Activated CD4-positive, alpha-beta T cell treated with anti-CD3 and anti-CD28 coated beads, Interleukin-2, Interleukin-6, amounts not matched to agents 100 ng/mL and 50 ng/mL, durations not matched to agents 16 hours and 8 hours (primary cell): ENCODE measurements at places on chromosomes 1 and 21.

- DNase-seq, result no peak
Observed at GRCh38 chr21:45260191-45260825, 27.4 kb downstream of the POFUT2 start.

GRCh38 chr1:93905734-93906133 is 3.5 kb downstream of the GCLM start:
- DNase-seq, result peak; percentile 4

GRCh38 chr1:112464501-112464900 is 44.3 kb upstream of the WNT2B start:
- DNase-seq, result no peak

GRCh38 chr1:165073185-165074007 is 283.1 kb downstream of the LMX1A start:
- peak; percentile 50 for DNase-seq

- no peak for DNase-seq
Observed at GRCh38 chr1:74683656-74684055, 10.1 kb upstream of the ERICH3 start.

GRCh38 chr1:31576743-31577455 is 584 bp downstream of the TINAGL1 start:
- no peak for DNase-seq

GRCh38 chr1:150612014-150612345 is 17.4 kb downstream of the ENSA start:
- no peak for DNase-seq

DNA sequence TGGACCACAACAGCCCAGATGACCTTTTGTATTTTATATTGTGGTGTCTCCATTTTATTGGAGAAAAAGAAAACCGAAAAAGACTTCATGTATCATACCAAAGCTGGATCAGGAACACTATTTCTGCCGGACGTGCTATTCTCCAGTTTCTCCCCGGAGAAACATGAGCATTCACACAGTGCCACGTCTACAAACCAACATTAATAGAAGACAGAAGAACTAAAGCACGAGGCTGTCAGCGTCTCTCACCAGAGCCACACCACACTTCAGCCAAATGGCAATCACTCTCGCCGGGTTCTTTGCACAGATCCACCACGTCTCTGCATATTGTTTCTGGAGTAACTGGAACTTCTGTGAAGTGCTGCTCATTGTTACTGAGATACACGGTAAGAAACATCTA is 24.8 kb downstream of the TP53BP2 start:
- no peak for DNase-seq

- DNase-seq, result no peak
Observed at GRCh38 chr1:225934711-225935110, 6.3 kb downstream of the LEFTY2 start.

GRCh38 chr1:111603979-111604378 is 15.6 kb upstream of the RAP1A start:
- DNase-seq, result peak; percentile 92

DNA sequence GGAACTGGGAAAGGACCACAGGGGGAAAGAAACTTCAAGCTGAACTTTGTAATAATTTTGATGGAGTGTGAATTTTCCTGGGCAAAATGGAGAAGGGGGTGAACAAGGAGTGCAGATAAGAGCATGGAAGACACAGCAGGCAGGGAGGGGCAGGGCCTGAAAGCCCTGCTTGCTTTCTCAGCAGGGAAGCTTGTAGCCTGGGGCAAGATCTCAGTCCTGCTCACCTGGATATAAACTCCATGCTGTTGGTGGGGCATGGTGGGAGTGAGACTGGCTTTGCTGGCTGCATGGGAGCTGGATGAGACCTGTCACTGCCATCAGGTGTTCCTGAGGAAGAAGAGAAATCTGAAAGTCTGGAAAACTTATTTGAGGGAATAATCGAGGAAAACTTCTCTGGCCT is 58.7 kb upstream of the RC3H1 start:
- DNase-seq, result no peak

- peak; percentile 48 for DNase-seq
Observed at GRCh38 chr1:88890791-88891317, 513 bp downstream of the GTF2B start.

GRCh38 chr1:44788120-44788860 is at the start of gene BEST4:
TSS of gene BEST4 (minus strand) at chr1:44788170. CDS start at chr1:44787705, 465 bp downstream.
- DNase-seq, result no peak

- DNase-seq, result peak; percentile 88
Observed at GRCh38 chr1:65001231-65001792, 35.0 kb upstream of the JAK1 start.

DNA sequence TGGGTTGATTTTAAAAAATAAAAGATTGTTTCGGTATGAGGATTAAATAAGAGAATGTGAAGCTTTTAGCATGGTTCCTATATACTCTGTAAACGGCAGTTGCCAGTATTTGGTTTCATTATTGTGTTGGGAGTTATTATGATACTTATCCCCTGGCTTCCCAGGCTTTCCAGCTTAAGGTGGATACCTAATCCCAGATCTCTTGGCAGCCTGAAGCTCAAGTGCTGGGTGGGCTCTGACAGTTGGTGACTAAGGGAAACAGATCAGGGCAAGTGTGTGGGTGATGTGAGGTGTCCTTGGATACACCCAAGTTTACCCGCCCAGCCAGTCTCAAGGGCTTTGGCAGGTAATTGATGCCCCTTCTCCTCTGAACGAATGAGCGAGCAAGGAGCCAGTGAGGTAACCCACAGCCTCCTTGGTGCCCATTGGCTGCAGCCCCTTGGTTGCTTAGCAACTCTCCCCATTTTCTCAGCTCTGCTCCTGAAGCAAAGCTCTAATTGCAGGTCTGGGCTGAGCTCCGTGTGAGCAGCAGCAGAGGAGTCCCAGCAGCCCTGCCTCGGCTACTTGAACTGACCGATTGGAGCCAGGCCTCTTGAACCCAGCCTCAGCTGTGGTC is 6.1 kb downstream of the IPO13 start:
- DNase-seq, result no peak

GRCh38 chr21:44349847-44350772 is 3.3 kb upstream of the TRPM2 start:
- no peak for DNase-seq

DNA sequence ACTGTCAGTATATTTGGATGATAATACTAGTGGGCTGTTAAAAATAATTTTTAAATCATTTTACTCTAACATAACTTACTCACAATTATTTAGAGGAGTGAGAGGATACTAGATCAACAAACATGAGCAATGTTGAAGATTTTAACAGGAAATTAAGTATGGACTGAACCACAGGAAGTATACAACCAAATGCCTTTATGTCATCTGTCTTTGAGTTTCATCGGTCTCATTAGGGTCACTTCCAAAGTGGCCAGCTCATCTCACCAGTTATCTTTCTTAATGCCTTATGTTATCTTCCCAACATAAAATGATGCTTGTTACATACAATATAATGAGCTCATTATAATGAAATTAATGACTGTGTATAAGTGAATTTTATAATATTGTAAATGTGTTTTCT is 1.5 kb upstream of the RGS1 start:
- no peak for DNase-seq

- no peak for DNase-seq
Observed at GRCh38 chr1:6515771-6516170, 24.3 kb upstream of the PLEKHG5 start.

DNA sequence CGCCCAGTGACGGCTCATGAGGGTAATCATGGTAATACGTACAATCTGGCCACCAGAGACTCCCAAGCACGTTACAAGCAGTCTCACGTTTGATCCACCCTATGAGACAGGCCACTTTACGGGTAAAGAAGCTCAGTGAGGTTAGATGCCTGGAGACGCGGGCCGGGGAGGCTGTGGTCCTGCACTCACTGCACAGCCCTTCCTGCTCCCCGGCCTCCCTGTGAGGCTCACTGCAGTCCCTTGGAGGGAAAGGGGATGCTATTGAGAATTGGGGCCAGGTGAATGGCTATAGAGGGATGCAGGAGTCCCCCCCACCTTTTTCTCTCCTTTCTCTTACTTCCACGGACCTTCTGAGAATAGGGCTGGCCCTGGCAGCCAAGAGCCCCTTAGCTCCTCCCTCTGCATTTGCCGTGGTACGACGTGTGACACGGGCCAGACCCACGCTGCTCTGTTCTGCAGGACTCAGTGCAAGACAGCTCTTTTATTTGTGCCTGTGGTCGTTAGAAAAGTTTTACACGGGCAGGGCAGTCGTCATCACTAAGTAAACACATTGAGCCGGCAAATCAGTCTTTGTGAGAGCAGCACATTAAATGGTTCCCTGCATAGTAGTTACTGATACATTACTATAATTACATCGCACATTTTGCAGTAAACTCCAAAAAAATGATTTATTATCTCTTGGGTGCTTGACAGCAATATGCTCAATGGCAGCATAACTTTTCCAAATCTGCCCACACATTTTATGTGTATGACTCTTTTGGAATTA is 18.8 kb downstream of the KIF26B start:
- DNase-seq, result no peak

GRCh38 chr1:60573726-60574409 is 500.3 kb upstream of the C1orf87 start:
- DNase-seq, result no peak

DNA sequence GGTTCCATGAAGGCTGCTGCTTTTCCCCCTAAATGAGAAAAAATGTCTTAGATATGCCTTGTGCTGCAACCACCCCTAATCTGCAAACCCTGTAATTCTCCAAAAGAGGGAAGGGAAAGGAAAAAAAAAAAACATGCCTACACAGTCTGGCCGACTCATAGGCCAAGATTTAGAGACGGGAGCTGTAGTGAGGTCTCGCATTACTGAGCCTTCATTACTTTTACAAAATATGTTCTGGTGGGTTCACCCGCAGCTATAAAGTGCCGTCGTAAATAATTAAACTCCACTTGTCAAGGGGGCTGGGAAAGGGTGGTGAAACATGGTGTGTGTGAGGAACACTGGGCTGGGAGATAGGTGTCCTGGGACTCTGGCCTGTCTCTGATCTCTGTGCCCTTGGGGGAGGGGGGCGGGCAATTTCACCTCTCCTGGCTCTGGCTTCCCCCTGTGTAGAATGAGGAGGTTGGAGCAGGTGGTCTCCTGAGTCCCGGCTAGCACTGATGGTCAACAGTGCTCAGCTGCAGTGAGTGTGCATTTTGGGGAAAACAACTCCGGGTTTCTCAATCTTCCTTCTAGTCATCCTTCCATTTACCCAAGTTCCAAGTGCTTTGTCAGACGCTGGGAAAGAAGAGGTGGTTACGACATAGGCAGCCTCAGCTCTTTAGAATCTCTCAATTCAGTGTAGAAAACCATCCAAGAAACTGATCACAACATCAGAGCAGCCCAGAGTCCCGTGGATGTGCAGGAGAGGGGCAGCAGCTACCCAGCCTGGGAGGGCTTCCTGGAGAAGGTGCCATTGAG is 82.3 kb downstream of the ACTL8 start:
- DNase-seq, result no peak

DNA sequence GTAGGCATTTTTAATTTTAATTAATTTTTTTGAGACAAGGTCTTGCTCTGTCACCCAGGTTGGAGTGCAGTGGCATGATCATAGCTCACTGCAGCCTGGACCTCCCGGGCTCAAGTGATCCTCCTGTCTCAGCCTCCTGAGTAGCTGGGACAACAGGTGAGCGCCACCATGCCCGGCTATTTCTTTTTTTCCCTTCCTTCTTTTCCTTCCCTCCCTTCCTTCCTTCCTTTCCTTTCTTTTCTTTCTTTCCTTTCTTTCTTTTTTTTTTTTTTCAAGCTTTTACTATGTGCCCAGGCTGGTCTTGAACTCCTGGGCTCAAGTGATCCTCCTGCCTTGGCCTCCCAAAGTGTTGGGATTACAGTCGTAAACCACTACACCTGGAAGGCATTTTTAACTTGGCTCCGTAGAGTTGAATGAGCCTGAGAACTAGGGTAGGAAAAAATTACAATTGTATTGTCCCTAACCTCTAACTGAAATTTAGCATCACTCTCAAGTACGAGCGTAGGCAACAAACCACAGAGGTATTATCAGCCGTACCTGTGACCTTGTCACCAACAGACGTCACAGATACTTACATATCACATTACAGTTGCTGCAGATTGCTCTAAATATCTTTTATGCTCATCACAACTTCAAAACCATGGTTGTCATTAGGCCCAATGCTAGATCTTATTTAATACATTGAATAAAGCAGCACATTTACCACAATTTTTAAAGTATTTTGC is 8.0 kb downstream of the RUNX3 start:
- no peak for DNase-seq

- no peak for DNase-seq
Observed at GRCh38 chr21:45747233-45747766, 103.8 kb downstream of the PCBP3 start.

DNA sequence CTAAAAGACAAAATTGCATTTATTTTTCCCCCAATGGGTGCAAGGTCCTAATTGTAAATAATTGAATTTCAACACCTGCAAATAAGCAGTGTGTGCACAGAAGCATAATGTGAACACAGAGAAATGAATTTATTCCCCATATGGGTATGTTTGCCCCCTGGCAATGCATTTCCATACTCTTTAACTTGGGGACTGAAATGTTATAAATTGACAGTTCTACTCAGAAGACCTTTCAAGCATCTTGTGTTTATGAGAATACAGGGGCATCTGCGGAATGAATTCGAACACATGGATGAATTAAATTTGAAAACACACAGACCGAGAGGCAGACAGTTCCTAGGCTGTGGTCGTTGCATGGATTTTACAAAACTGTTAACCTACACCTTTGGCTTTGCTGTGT is 3.5 kb downstream of the PBX1 start:
- no peak for DNase-seq

DNA sequence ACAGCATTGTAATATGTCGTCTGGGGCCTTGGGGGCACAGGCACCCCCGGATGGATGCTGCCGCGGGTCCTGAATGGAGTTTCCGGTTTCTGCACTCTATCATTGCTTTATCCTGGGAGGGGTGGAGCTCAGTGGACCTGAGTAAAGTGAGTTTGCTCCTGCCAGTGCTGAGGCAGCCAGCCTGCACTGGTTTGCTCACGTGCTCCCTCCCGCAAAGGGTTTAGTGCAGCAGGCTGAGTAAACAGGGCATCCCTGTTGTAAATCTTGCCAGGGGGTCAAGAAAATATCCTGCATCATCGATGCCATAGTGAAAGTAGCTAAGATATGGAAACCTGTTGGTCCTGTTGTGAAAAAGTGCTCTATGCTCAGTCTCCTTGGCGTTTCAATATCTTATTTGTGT is 85.6 kb upstream of the BRINP3 start:
- no peak for DNase-seq

DNA sequence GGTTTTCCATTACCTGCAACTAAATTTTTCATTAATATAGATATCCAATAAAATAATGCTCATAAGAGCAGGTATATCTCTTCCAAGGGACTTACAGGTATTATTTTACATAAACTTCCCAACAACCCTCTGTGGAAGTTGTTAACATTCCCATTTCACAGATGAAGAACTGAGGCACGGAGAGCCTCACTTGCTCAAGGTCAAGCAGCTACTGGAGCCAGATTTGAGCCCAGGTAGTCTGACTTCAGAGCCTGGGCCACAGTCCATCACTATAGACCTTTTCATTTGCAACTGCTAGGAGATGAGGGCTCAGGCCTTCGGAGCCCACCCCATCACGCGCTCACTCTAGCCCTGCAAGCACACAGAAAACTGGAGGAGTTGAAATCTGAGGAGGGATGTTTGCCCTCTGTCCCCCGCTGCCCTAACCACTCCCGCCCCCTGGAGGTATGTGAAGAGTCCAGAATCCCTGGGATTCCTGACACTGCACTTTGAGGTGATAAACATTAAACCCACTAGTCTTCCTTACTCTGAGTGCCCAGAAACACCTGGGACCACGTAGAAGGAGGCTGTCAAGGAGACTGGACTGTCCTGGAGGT is 11.7 kb upstream of the ALPL start:
- DNase-seq, result no peak

GRCh38 chr1:86155807-86156565 is 586 bp downstream of the COL24A1 start:
- no peak for DNase-seq
